ENCODE measurements at places on chromosomes 5 and 9. TPM values are rescaled to one million over a fixed set of nuclear protein-coding genes. Genes with fewer than 3 reads are reported as not detected.

GRCh38 chr5:140647042-140647419 is 399 bp downstream of the NDUFA2 start:
- DNase-seq, result no peak

- DNase-seq, result no peak
These were observed 248.8 kb upstream of the PIK3R1 start for GRCh38 chr5:67966712-67967111.

DNA sequence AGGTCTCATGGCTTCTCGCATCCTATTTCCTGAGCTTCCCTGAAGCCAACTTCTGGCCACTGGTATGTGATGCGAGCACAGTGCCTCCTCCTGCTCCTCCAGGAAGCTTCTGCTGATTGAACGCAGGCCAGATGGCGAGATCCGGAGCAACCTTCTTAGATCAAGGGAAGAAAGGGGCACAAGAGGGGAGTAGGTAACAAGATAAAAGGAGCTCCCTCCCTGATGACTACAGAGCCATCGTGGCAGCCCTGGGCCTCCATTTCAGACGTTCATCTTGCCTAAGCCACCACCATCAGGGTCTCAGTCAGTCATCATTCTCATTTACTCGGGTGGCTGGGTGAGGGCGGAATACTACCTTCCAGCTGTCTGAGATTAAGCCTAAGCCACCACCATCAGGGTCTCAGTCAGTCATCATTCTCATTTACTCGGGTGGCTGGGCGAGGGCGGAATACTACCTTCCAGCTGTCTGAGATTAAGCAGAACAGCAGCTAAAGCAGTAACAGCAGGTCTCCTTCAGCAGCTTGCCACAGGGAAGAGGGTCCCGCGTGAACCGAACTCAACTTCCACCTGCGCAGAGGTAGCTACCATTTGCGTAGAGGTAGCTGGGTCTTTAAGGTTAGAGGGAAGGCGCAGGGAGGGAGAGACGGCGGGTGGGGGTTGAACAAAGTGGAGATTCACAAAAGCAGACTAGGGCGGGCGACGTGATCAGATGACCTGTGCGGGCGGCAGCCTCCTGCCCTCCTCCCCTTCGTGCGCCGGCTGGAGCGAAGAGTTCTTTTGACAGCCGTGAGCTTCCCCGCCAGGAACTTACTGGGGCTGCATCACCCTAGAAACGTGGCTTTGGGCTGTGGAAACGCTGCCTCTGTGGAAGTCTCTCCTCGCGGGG is 27.9 kb upstream of the MGAT1 start:
- DNase-seq, result no peak

- DNase-seq, result peak; percentile 53
These were observed 23.9 kb upstream of the SAP30L start for GRCh38 chr5:154421868-154422267.

DNA sequence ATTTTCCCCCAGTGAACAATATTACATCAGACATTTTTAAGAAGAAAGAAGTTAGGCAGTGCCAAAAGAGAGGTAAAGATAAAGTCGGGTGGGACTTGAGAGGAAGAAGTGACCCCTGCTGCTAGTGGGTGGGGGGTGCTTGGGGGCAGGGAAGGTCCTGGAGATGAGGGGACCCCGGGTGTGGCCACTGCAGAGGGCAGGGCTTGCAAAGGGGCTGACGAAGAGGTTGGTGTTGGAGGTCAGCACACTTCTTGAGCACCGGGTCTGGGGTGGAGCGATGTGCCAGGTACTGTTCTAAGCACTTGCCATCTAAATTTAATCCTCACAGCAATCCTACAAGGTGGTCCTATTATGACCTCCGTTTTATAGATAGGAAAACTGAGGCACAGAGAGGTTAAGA is 62.0 kb downstream of the AMBP start:
- DNase-seq, result no peak

DNA sequence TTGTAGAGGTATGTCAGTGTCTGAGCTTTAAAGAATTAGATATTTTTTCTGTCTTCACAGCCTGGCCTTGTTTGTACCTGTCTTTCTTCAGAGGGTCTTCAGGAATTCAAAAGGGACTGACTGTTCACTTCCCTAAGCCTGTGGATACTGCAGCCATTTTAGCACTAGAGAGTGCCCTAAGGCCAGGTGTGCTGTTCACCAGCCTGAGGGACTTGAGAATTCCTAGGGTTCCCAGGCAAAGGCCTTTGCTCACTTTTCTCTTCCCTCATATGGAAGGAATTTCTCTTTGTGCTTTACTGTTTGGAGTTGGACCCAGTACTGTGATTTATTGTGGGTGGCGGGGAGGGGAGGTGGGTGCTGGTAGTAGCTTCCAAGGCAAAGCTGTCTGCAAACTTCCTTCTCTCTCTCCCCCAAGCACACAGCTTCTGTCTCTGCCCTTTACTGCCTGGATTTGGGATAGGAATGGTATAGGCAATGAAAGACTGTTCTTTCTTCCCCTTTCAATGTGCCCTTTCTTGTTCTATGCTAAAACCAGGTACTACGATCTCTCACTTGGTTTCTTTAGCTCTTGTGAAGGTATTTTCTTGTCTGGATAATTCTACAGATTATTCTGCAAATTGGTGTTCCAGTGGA is 9.7 kb upstream of the LRRC70 start:
- no peak for DNase-seq

DNA sequence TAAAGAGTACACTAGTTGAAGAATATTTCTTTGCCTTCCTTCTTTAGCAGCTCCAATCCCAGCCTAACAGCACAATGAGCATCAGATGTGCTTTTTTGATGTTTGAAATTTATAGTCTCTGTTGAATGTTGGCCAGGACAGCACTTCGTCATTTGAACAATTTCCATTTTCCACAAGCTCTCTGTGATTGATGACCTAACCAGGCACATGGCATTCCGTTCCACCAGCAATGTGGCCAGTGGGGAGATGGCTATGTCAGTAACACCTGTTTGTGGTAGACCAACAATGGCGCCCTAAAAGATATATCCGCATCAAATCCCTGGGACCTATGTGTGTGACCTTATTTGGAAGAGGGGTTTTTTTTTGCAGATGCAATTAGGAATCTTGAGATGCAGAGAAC is 66.8 kb downstream of the PALM2AKAP2 start:
- no peak for DNase-seq

GRCh38 chr9:114394523-114395333 is 6.9 kb upstream of the AKNA start:
- no peak for DNase-seq

GRCh38 chr5:172726966-172727365 is 44.0 kb downstream of the DUSP1 start:
- DNase-seq, result no peak

DNA sequence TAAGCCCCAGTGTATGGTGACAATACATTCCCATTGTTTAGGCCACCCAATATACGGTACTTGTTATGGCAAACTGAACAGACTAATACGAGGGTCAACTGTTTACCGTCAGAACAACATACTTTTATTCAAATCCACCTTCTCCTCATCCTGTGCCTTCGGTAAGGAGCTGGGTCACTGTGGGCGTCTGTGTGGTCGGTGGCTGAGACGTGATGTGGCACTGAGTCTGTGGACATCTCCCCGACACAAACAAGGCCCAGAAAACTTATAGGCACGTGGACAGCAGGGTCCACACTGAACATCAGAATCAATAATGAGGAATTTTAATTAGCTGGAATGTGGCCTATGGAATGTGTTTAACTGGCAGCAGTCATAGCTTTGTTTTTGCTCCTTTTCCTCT is 154.3 kb upstream of the IRX2 start:
- DNase-seq, result no peak

GRCh38 chr5:36397901-36398536 is 96.3 kb upstream of the RANBP3L start:
- DNase-seq, result no peak

DNA sequence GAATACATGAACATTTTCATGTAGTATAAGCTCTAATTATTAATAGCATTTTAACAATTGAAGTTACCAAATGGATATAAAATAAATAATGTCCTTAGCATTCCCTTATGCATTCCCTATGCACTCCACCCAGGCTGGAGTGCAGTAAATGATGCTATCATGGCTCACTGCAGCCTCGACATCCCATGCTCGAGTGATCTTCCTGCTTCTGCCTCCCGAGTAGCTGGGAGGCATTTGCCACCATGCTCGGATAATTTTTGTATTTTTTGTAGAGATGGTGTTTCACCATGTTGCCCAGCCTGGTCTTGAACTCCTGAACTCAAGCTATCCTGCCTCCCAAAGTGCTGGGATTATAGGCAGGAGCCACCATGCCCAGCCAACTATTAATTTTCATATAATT is 184.0 kb downstream of the PBX3 start:
- DNase-seq, result no peak

- no peak for DNase-seq
These were observed 47.4 kb downstream of the ATPSCKMT start for GRCh38 chr5:10202089-10202910.

PCDHGB3 gene
- total RNA-seq, result 3.8 TPM

ROPN1L gene
- 2.2 TPM for total RNA-seq

CD180 gene
- not detected for total RNA-seq

LTC4S gene
- 0.39 TPM for total RNA-seq

HMHB1 gene
- not detected for total RNA-seq

Measured in dermis microvascular lymphatic vessel endothelial cell (primary cell).